Hematopoietic multipotent progenitor cell treated with erythropoietin and hydrocortisone succinate and interleukin-3 and kit ligand, for 6 days (in vitro differentiated cells): ENCODE measurements at places on chromosomes 13 and 19.

DNA sequence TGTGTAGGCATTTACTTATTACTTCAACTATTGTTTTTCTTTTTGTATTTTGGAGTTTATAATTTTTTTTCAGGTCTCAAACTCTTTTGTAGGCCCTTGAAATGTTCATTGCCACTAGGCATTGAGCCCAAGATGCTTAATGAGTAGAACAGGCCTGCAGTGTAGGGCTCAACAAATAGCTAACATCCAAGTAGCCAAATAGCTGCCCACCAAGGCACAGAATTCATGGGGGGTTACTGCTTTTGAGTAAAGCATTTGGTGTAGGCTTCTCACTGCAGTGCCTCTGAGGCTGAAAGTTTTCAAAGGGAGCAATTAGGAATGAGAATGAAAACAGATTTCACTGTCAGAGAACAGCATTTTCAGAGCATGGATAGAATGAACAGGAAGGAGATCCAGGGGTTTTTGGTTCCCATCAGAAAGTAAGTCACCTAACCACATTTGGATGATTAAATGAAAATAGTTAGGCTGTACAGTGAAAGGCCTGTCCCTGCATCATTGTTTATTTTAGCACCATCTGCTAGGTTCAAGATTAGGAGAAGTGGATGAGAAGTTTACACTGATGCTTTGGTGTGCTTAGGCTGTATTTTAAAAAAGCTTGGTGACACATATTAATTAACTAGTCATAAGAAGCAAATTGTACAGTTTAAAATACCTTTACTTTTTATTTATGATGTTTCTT, 61.0 kb downstream of the EDNRB start:
- no peak for DNase-seq

- DNase-seq: peak; percentile 80
Observed at GRCh38 chr19:10419646-10420443, 493 bp upstream of the PDE4A start.

DNA sequence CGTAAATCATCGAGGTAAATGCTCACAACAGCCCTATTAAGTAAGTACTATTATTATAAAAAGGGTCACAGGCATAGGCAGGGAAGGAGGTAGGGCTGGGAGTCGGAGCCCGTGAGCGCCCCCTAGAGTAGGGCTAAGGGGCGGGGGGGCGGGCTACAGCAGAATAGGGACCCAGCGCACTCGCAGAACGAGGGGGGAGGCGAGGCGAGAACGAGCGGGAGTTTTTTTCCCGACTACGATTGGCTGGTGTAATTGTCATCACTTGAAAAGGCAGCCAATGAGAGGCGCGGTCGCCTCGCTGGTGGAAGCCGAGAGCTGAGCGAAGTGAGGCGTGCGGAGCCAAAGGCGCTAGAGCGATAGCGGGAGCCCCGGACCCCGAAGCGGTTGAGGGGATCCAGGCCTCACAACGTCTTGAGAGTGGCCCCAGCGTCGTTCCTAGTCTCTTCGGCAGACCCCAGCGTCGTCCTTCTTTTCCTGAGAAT, 24.2 kb downstream of the KEAP1 start:
- peak; percentile 97 for DNase-seq

DNA sequence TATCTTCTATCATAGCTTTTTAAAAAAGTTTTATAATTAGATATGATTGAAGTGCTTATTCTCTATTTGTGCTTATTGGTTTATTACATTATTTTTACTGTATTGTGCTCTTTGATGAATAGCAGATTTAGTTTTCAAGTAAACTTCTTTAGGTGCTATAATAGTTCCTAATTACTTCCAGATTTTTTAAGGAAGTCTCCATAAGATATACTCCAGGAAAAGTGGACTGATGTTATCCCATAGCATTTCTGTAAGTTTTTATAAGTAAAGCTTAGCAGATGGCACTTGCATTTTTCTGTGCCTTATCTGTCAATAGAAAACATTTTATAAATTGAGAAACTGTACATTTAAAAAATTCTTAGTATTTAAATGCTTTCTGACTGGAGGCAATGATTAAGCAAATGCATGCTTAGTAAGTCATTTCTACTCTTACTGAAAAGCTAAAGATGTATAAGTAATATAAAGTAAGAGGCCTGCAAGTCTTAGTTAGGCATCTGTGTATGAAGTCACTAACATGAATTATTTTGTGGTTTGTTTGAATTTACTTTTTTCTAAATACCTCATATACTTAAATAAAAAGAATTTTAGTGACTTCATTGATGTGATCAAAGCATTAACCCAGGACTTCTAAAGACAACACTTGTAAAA, 182.8 kb downstream of the MAB21L1 start:
- DNase-seq: no peak

DNA sequence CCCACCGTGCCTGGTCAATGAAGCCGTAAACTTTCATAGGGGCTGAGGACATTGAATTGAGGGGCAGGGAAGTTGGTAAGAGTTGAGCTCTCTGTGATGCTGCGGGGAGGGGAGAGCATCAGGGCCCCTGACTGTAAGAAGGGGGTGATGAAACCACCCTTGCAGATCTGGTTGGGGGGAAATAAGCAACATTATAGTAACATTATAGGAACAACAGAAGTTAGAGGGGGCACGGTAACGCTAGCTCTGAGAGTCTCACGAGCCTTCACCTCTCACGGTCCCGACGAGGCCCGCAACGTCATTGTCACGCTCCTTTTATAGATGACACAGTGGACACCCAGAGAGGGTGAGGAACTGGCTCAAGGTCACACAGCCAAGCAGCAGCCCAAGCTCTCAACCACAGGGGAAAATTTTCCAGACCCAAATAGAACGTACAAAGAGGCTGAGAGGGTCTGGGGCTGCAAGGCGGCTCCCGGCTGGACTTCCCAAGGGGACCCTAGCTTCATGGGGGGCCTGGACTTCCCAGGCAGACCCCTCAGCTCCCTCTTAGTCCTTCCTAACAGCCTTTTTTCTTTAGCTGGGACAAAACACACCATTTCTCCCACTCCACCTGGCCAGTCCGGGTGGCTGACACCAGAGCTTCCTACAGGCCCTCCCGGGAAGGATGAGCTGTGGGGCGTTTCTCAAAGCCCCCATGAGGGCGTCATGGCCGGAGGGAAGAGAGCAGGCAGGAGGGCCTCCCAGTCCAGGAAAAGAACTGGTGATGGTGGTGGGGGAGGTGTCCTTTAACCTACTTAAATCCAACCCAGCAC, 4.1 kb downstream of the TLE5 start:
- DNase-seq: no peak

DNA sequence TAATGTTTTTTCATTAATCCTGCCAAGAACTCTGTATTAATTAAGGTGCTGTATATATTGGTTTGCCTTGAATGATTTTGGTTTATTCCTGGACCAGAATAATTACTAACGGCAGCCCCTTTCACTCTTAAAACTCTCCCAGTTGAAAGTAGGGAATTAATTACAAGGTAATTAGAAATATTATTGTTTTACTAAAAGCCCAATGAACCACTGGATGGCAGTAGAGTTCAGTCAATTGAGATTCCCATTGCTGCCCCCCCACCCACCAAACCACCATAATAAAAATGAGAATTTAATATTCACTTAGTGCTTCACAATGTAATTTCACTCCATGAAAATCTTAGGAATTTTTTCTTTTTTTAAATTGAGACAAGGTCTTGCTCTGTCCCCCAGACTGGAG, 13.7 kb downstream of the WBP4 start:
- peak; percentile 88 for DNase-seq

GRCh38 chr13:91922969-91923592, 524.7 kb downstream of the GPC5 start:
- DNase-seq: no peak
